COR-L47 (cell line): ENCODE measurements at places on chromosomes 3 and 15.
A peak's percentile ranks its signal among the peaks of the same experiment; 100 is the strongest.

GRCh38 chr3:190548031-190548656 lies 34.3 kb downstream of the IL1RAP start:
- no peak for DNase-seq

DNA sequence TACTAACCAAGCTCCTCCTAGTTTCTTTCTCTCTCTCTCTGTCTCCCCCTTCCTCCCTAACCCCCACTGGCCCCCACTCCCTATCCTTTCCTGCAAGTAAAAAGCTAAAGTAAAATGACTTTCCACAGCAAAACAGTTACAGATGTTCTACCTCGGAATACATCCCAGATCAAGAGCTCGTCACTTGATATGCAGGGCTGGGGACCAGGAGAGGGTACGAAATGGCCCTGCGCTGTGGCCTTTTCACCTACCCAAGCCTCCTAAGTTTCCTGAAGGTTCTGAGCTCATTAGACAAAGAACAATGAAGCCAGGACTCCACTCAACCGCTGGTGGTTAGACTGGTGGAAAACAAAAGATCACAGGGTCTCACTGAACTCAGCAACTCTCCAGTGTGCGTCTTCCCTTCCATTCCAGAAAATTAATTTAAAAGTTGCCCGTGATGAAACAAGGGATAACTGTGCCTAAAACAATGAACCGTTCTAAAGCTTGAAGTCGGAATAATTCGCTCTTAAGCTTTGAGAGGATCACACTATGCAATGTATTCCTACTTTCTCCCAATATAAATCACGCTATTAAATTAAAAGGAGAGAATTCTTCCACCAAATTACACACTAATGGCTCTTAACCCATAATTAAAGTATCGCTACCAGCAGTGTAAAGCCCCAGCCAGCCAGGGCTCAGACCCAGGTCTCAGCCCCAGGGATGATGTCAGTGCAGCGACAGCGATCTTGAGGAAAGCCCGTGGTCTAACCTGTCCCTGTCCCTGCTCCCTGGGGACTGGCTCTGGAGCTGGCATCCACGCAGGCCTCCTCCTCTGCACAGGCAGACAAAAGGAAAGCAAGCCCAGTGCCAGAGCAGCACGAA lies 5.0 kb downstream of the VGLL4 start:
- peak; percentile 30 for DNase-seq

GRCh38 chr3:188605905-188606304 lies 451.9 kb downstream of the LPP start:
- no peak for DNase-seq

- DNase-seq, result no peak
Measured at GRCh38 chr3:180770639-180771038, 91.3 kb upstream of the CCDC39 start.

- DNase-seq, result no peak
Measured at GRCh38 chr3:113142476-113142875, 68.9 kb upstream of the BOC start.

GRCh38 chr15:70418943-70419342 lies 321.2 kb upstream of the TLE3 start:
- no peak for DNase-seq

GRCh38 chr3:150653110-150653561 lies 50.0 kb downstream of the SELENOT start:
- DNase-seq, result no peak
